ENCODE measurements at places on chromosomes 7 and 10. TPM values are rescaled to one million over a fixed set of nuclear protein-coding genes. Genes with fewer than 3 reads are reported as not detected.

DNA sequence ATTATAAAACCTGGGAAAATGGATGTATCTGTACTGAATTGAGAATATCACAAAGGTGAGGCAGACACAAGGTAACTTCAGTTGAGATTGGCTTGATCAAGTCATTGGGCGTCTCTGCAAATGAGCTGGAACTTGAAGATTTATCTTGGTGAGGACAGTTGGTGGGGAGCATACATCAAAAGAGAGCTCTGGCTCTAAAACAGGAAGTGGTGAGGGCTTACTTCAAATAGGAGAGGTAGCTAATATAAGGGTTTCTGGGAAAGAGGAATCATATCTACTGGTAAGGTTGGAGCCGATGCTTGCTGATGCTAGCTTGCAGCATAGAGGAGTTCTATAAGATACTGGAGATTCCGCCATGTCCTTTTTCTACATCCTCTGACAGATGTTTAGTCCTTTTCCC lies 39.9 kb upstream of the FGL2 start:
- no peak for DNase-seq

The PLPP4 gene
- polyA plus RNA-seq, result 4.6 TPM

The PTPRZ1 gene
- 3.5 TPM for polyA plus RNA-seq

The CCL24 gene
- polyA plus RNA-seq, result not detected

- DNase-seq, result no peak
Measured at GRCh38 chr7:74627661-74628411, 29.7 kb upstream of the GTF2I start.

The TRIM73 gene
- polyA plus RNA-seq, result 7.6 TPM
